ENCODE measurements at places on chromosomes 1 and 21. TPM values are rescaled to one million over a fixed set of nuclear protein-coding genes. Genes with fewer than 3 reads are reported as not detected.

GRCh38 chr1:151891512-151891911 lies 17.8 kb downstream of the THEM4 start:
- no peak for DNase-seq

DNA sequence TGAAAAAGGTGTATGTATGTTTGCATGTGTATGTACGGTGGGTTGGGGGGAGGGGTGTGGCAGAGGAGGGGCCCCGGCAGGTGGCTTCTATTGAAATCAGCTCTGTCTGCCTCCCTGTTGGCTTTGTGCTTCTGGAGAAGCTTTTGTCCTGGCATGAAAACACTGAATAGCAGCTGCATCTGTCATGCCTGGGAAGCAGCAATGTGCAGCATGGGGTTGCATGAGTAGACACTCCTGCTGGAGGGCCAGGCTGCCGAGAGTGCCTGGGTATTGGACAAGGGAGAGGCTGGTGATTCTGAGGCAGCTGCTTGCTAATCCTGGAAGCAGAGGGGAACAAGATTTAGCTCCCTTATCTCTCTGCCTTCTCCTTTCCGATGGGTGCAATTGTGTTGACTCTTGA lies 20.5 kb downstream of the MAPKAPK2 start:
- DNase-seq = no peak

DNA sequence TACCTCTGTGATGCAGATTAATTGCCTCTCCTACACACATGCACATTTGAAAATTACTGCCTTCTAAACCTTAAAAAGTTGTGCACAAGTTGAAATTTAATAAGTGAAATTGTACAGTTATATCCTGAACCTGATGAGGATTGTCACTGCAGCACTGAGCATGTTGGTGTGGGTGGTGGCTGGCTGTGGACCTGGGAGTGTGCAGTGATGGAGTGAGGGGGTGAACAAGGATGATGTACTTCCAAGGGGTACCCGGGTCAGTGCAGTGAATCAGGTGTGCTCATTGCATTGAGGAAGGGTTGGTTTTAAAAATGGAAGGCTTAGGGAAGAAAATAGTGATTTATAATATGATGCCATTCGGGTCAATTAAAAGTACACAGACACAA lies 24.1 kb downstream of the DIP2A start:
- no peak for DNase-seq

DNA sequence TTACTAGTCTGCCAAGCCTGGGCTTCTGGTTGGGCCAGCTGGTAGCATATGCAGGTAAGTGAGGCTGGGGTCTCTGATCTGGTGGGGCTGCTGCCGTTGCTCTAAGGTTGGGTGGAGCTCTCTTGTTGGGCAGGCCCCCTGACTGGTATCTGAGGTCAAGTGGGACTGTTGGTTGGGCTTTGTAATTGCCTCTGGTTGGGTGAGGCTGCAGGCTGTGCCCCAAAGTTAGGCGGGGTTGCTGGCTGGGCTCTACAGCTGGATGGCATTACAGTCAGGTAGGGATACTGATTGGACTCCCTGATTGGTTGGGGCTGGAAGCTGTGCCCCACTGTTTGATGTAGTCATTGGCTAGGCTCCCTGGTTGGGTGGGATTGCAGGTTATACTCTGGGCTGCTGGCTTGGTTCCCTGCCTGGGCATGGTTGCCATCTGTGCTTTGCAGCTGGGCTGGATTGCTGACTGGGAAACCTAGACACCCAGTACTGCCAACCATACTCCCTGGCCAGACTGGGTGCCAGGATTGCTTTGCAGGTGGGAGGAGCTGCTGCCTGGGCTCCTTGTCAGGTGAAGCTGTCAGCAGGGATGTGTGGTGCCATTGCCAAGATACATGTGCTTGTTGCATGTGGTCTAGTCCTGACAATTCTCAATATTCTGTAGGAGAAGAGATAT lies 130.5 kb downstream of the RABGAP1L start:
- no peak for DNase-seq

- no peak for DNase-seq
Measured at GRCh38 chr21:16154951-16155635, 425.3 kb downstream of the USP25 start.

DNA sequence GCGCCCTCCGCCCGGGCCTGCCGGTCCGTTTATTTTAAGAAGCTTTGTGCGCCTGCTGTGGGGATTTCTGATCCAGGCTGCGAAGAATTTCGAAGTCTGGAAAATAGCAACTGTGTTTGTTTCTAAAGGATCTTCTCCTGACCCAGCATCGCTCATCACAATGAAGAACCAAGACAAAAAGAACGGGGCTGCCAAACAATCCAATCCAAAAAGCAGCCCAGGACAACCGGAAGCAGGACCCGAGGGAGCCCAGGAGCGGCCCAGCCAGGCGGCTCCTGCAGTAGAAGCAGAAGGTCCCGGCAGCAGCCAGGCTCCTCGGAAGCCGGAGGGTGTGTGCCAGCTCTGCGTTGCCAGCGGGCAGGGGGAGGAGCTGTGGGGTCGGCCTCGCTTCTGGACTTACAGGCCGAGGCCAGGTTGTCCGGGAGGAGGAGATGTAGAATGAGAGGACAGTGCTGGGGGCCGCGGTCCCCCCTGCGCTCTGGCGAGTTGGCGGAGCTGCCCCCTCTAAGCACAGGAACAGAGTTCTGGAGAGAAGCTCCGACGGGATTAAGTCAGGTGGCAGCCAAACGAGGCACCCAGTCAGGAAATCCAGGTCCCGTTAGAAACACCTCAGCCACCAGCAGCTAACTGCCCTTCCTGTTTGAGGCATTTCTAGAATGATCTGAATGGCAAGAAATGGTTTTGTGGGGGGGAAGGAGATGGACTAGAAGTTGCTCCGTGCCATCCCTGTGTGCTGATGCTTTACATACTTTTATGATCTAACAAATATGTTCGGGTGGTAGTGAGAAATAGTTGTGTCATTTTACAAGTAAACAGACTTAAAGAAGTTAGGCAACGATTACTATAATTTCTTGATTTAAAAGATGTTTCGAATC lies 948 bp downstream of the TXLNA start:
- peak; percentile 51 for DNase-seq

DNA sequence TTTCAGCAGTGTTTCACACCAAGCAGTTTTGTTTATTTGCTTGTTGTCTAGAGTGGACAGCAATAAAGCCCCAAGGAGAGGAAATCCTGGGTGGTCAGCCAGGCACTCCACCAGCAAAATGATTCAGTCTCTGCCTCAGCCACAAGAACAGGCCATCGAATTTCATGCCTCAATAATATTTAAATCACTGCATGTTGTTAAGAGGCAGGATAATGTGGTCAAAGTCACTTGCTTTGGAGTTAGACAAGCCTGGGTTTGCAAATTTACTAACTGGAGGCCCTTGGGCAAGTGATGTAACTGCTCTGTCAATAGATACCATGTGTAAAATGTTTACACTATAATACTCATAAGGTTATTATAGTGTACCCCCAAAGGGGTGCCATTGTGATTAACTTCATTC lies 349.6 kb downstream of the LMO4 start:
- no peak for DNase-seq

DNA sequence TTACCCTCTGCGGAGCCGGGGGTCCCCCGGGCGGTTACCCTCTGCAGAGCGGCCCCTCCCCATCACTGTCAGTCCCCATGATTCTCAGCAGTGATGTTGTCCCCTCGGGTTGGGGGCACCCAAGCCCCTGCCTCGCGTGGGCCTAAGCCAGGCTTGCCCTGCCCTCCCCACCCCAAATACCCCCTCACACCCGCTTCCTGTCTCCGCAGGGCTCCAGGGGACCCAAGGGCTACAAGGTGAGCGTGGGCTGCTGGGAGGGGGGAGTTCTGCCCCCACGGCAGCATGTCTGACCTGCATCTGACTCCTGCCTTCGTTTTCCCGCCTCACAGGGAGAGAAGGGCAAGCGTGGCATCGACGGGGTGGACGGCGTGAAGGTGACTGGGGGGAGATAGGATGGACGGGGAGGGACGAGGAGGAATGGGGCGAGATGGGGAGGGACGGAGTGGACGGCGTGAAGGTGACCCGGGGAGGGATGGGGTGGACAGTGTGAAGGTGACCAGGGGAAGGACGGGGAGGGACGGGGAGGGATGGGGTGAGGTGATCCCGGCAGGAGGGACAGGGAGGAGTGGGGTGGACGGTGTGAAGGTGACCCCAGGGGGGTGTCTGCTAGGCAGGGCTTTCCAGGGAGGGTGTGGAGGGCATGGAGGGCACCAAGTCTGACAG lies 8.6 kb downstream of the COL6A1 start:
- no peak for DNase-seq

DNA sequence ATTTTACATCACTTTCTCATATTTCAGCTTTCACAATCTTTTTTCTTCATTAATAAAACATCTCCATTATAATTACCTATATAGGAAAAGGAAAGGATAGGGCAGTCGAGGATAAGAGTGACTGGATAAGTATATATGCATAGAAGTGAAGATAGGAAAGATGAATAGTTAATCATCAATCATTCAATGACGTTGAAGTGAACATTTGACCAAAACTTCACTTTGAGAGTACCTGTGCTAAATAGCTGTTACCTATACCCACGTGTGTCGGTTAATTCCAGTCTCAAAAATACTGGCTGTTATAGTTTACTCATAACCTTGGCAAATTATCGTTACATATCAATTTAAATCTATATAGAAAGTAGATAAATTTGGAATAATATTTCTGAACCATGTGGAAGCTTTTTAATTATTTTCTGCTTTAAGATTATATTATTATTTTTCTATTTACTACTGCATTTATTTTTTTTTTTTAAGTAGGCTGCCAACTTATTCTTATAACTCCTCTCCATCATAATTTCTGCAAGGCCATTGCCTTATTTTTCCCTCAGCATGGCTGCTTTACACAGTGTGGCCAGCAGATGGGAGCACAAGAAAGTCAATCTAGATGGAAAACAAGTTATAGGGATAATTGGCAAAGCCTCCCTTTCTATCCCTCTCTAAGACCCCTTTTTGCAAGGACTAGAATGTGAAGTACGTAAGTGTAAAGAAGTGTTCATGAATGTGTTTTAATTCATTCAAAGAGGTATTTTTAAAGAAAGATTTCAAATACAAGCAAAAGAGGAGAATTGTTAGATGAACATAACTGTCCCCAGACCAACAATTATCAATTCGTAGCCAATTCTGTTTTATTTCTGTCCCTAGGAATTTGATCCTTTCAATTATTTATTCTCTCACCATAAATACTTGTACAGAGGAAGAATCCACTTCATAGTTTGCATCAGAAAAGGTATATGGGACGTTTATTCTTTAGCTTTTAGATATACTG lies 290.4 kb downstream of the KCNT2 start:
- DNase-seq = peak; percentile 71

- no peak for DNase-seq
Measured at GRCh38 chr1:183138301-183138700, 47.8 kb upstream of the LAMC2 start.

GRCh38 chr1:110255392-110255787 lies 45.3 kb downstream of the KCNC4 start:
- no peak for DNase-seq

GRCh38 chr1:160708118-160708517 lies 3.5 kb downstream of the CD48 start:
- no peak for DNase-seq

- DNase-seq = no peak
Measured at GRCh38 chr1:61757950-61758349, 15.7 kb downstream of the PATJ start.

DNA sequence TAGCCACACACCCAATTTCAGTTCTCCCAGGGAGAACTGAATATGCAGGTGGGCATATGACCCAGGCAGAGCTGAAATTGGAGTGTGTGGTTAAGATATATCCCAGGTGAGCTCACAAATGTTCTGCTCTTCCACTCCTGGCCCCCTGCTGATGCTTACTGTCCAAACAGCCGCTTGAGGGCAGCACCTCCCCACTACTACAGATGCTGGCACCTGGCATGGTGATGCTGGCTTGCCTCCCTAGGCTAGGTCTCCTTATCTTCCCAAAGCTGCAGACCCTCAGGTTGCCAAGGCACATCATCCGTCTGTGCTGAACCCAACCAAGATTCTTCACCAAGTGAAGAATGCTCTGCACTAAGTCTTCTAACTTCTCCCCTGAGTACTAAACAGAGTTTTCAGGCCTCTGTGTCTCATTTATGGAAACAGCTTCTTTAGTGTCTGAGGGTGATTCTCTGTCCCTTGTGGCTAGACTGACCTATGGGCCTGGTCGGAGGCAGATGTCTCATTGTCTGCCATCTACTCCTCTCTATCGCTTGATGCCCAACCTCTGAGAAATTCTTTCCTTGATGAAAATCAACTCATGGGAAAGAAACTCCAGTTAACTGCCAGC lies 27.2 kb downstream of the XCL1 start:
- DNase-seq = peak; percentile 85

- no peak for DNase-seq
Measured at GRCh38 chr1:16605213-16605525, 8.2 kb downstream of the NBPF1 start.

GRCh38 chr1:46830665-46831322 lies 31.9 kb downstream of the CYP4B1 start:
- DNase-seq = peak; percentile 7

- no peak for DNase-seq
Measured at GRCh38 chr1:29830916-29831315, 594.6 kb downstream of the PTPRU start.

DNA sequence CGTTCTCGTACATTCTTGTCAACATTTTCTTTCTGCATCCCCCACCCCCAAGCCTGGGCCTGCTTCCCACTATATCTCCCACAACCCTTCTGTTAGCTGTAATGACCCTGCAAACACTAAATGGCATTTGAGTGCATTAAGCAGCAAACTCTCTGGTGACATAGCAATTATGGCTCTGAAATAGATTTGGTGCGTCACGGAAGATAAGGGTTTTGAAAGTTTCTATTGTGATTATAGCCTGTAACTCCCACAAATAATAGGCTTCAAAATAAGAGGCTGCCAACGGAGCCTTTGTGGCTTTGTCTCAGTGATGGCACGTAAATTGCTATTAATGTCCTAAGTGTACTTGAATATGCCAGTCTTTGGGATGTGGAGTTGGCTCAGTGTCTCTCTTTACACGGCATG lies 277.6 kb downstream of the PBX1 start:
- no peak for DNase-seq

BGLAP gene
- total RNA-seq = 0.34 TPM

SYNC gene
- total RNA-seq = 0.65 TPM

HIVEP3 gene
- 1.1 TPM for total RNA-seq

GBP4 gene
- 0.23 TPM for total RNA-seq

NBPF20 gene
- total RNA-seq = 0.39 TPM

SLC9C2 gene
- total RNA-seq = not detected

TMIGD3 gene
- total RNA-seq = not detected

CHI3L1 gene
- not detected for total RNA-seq

CRABP2 gene
- total RNA-seq = 289 TPM

OLIG2 gene
- total RNA-seq = not detected

All from HT-29 (cell line).